ENCODE measurements at places on chromosomes 2 and 18. TPM values are rescaled to one million over a fixed set of nuclear protein-coding genes. Genes with fewer than 3 reads are reported as not detected.

The QPCT gene
- 0.26 TPM for total RNA-seq

The CBLN2 gene
- total RNA-seq, result not detected

The CDH2 gene
- total RNA-seq, result 60.4 TPM

The WDR54 gene
- total RNA-seq, result 66.7 TPM

The RDH14 gene
- 30.2 TPM for total RNA-seq

The POTEF gene
- 7.7 TPM for total RNA-seq

The DPP4 gene
- total RNA-seq, result not detected
